Activated CD4-positive, alpha-beta T cell treated with anti-CD3 and anti-CD28 coated beads, Interleukin-2, amount 10 ng/mL, durations not matched to agents 24 days and 14 days (primary cell): ENCODE measurements at places on chromosomes 5 and 9. TPM values are rescaled to one million over a fixed set of nuclear protein-coding genes. Genes with fewer than 3 reads are reported as not detected.

GRCh38 chr5:168427224-168427623 lies 59.0 kb upstream of the RARS1 start:
- no peaks in the 10 kb centered on the region for H3K27me3 ChIP-seq
- H3K36me3 ChIP-seq, result no peaks in the 10 kb centered on the region
- no peak for DNase-seq
- no peak overlapping the region for H3K27ac ChIP-seq
- no peaks in the 10 kb centered on the region for H3K4me1 ChIP-seq

DNA sequence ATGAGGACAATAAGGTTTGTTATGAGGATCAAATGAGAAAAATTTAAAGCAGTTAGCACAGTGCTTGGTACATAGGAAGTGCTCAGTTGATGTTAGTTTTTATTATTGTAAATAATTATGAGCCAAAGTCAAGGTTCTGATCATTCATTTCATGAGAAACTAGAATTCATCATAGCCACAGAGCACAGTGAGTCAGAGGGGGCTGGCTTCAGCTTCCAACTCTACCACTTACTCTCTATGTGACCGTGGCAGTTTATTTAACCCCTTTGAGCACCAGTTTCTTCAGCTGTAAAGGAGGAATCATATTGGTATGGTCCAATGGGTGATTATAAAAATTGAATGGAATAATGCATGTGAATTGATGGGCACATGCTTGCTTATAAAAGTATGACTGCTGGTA lies 39.4 kb downstream of the KLHL3 start:
- H3K4me1 ChIP-seq, result peaks cover 38% of the 10 kb centered on the region
- DNase-seq, result no peak
- peaks cover 16% of the 10 kb centered on the region for H3K36me3 ChIP-seq
- peak overlapping the region; percentile 75 for H3K4me3 ChIP-seq

The NME5 gene
- not detected in 2 replicates for total RNA-seq

The ENTREP1 gene
- not detected in 2 replicates for total RNA-seq

The PCDHGA5 gene
- 0.19 and 0.51 TPM in 2 replicates for total RNA-seq
